Activated CD8-positive, alpha-beta memory T cell treated with anti-CD3 and anti-CD28 coated beads for 1 hour (primary cell): ENCODE measurements at places on chromosomes 6 and 20.

DNA sequence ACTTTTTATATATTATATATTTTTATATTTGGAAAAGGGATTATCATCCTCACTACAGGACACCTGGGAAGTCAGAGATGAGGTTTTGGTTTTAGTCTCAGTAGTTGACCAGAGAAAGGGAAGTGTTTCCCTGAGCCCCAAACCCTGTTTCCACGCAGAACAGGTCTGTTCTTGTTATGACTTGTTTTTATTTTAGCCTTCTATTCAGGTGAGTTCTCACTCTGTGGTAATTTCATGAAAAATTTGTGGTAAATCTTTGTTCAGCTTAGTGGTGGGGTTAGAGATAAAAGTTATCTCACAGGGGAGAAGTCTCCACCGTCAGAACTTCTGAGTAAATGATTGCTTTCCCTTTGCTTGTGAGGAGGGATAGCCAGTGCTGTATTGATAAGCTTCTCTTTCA lies 224.9 kb downstream of the FARS2 start:
- DNase-seq = no peak

DNA sequence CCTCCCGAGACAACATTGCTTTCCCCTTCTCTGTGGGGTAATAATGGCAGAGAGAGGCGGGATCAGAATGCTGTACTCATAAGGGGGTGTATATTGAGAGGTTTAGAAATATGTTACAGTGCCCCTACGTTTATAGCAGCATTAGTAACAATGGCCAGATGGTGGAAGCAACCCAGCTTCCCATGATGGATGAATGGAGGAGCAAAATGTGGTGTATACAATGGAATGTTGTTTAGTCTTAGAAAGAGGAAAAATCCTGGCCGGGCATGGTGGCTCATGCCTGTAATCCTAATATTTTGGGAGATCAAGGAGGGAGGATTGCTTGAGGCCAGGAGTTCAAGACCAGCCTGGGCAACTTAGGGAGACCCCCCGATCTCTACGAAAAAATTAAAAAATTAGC lies 12.9 kb downstream of the BANF2 start:
- DNase-seq = no peak

GRCh38 chr6:167695831-167696230 lies 130.9 kb upstream of the AFDN start:
- DNase-seq = no peak

- no peak for DNase-seq
These were observed 48.6 kb upstream of the RCAN2 start for GRCh38 chr6:46539866-46540265.

DNA sequence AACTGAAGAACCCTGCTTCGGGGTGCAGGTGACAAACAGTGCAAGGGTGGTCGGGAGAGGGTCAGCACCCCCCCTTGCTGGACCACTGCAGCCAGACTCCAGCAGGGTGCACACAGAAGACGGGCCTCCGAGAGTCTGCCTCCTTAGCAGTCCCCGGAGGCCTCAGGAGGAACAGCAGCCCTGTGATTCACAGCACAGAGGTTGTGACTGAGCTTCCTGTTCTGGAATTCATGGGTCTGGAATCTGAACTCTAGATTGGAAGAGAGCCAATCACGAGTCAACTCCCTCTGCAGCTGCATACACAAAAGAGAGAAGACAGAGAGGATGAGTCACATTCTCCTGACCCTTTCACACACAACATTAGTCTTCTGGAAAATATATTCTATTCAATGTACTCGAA lies 249.0 kb upstream of the OPRM1 start:
- no peak for DNase-seq

- DNase-seq = no peak
These were observed 192.7 kb downstream of the KHDC1L start for GRCh38 chr6:73032586-73032985.

- no peak for DNase-seq
These were observed 60.1 kb upstream of the LRRC1 start for GRCh38 chr6:53734473-53735299.

DNA sequence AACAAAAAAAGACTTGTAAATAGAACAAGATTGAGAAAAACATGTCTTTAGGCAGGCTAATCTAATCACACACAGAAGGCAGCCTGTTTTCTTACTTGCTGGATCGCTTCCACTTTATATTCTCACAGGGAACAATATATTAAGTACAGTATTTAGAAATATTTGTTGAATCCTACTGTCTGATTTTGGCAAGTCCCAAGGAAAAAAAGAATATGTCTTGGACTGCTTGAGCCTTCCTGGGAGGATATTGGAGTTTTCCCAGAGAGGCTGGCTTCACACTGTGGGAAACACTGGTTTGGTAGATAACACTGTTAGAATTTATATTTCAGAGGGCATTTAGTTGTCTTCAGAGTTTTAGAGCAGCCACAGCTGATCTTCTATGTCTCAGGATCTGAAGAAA lies 229.7 kb downstream of the PRL start:
- no peak for DNase-seq

DNA sequence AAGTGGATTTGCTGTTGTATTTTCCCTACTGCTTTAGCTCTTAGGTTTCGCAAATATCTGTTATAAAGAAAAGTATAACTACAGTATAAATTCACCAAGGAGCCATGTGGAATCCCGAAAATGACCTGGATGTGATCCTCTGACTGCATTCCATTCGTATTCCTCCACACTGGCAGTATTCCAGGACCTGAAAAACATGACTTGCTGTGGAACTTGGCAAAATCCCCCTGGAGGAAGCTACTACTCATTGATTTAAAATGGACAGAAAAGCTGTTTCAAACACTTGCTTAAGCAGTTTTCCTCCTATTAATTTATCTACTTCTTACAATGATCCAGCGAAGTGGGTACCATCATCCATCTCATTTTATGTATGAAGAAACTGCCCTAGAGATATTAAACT lies 13.3 kb upstream of the ENPP5 start:
- DNase-seq = no peak

- DNase-seq = no peak
These were observed 125.1 kb upstream of the RREB1 start for GRCh38 chr6:6982663-6983062.

DNA sequence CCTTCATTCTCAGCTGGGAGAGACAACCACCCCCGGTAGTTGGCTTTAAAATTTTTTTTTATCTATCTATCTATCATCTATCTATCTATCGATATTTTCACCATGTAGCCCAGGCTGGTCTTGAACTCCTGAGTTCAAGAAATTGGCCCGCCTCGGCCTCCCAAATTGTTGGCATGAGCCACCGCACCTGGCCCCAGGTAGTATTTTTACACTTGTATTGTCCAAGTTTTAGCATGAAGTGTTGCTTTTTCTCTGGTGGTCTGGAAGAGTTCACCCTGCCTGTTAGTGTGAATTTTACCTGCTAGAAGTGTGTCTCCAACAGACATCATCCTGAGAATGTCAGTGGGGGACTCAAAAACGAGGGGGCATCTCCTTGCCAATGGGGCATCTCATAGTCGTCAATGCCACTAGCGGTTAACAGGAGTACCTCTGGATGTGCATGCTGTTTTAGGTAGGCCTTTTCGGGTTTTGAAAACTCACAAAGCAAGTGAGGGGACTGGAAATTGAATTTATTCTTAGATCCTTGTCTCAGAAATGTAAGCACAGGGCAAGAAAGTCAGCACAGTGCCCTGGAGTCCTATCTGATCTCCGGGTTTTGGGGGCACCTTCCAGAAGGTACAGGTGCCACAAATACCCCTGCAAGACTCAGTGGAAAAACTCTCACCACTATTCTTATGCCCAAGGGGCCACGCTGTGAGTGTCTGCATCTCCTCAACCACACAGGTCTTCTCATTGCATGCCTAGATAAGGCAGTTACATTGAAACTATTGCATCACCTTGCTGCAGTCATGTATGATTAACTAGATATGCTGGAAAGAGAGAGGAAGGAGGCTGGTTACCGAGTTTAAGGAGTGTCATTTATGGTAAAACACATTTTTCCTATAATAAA lies 37.1 kb downstream of the TNFAIP3 start:
- no peak for DNase-seq

GRCh38 chr20:34047010-34047687 lies 53.4 kb downstream of the RALY start:
- no peak for DNase-seq

GRCh38 chr20:24910461-24910860 lies 38.6 kb upstream of the CST7 start:
- DNase-seq = no peak

- no peak for DNase-seq
These were observed 17.6 kb downstream of the SLC18B1 start for GRCh38 chr6:132780770-132781371.

GRCh38 chr6:120876424-120876823 lies 457.9 kb downstream of the TBC1D32 start:
- no peak for DNase-seq

DNA sequence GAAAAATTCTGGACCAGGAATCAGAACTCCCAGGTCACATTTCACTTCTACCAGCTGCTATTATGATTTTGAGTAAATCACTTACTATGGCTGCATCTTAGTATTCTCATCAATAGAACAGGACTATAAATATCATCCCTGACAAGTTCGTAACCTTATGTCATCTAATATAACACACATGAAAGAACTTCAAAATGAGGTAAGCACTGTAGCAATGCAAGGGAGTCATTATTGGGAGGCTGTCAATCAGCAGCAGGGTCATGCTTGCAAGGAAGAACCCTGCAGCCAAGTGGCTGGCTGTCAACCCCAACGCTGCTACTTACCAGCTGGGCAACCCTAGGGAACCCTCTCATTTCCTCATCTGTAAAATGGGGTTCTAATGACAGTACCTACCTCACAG lies 123.3 kb upstream of the B3GAT2 start:
- DNase-seq = no peak

DNA sequence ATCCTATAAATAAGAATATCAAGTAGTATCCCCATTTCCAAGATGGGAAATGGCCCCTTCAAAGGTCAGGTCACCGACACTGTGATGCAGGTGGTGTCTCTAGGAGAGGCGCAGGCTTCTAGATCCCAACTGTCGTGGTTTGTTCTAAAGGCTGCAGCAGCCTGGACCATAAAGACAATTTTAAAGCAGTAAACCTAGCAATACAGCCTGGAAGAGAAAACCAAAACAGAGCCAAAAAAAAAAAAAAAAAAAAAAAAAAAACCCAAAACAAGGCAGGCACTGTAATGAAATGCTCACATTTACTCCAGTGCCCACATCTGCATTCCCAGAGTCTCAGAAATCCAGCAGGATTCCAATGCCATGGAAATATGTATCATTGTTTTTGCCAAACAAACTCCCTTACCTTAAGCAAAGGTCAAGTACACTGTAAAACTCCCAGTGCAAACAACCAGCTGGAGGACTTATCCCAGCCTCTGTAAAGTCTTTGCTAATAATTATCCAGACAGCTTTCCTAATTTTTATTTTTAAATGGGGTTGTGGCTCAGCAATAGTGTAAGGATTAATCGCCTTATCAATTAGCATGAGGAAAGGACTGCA lies 98.2 kb downstream of the PSMG4 start:
- DNase-seq = no peak

- no peak for DNase-seq
These were observed 127.3 kb upstream of the RALGAPA2 start for GRCh38 chr20:20839771-20840170.

DNA sequence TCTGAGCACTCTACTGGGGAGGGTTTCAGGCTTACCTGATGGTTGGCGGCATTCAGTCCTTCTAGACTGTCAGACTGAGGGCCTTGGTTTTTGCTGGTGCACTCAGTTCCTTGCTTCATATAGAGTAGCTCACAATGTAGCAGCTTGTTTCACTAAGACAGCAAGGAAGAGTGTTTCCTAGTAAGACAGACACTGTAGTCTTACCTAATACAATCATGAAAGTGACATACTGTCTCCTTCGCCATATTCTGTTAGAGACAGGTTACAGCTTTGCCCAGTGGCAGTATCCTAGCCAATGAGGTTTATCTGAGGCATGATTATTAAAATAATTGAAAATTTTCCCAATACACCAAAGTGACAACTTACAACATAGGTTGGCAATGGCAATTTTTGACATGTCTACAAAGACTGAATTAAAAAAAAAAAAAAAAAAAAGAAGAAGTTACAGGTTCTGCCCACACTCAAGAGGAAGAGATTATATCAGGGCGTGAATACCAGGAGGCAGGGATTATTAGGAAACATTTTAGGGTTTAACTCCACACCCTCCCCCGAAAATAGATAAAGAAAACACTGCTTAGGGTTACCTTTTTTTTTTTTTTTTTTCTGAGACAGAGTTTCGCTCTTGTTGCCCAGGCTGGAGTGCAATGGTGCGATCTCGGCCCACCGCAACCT lies 66.8 kb downstream of the SCAND1 start:
- no peak for DNase-seq

GRCh38 chr6:152012227-152012626 lies 204.7 kb downstream of the ESR1 start:
- DNase-seq = no peak

- no peak for DNase-seq
These were observed 411 bp downstream of the DSN1 start for GRCh38 chr20:36773107-36773596.

DNA sequence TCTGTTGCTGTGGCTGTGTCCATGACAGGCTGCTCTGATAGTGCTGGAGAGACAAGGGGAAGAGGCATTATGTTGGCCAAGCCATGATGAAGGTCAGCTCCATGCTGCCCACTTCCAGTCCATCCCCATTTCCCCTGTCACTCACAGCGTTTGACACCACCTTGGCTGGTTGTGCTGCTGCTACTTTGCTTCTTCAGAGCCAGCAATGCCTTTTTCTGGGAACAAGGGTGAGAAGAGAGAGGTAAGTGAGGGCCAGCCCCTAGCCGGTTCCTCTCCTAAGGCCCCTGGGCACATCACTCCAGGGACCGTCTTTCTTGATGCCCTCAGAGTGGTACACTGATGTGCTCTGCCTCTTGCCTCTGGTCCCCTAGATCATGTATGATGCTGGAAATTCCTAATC lies 2.0 kb downstream of the NELFE start:
- DNase-seq = no peak

DNA sequence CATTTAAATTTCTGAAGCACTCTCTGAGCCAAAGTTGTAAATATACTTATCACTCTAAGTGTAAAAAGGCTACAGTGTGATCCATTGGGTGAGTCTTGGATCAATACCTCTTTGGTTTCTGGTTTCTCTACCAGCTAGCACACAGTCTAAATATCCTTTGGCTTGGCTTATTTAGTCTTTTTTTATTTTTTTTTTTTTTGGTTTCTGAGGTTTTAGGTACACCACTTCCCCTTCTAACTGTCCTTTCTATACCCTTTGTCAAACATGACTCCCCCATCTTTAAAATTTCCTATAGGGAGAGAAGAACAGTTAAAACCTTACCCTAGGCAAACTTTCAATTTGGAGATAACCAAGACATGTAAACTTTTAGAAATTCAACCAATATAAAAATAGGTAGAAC lies 379.0 kb downstream of the PHF3 start:
- DNase-seq = no peak
